Ureter (tissue), 1 donor: ENCODE measurements at places on chromosomes 7 and 10.

DNA sequence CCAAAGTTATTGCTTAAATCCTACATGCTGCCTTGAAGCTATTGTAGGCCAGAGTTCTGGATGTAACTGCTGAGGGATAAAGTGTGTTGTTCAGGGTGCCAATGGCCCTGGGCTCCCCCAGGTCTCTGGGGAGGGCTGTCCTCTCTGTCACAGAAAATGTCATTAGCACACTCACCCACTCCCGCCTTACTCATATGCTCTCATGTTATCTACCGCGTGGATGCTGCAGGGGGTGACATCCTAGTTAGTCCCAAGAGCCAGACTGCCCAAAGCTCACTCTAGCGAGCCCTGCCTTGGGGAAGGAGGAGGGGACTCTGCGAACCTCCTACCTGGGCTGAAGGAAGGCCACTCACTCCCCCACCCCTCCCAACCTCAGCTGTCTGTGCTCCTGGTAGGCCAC lies 122.5 kb downstream of the FRMD4A start:
- DNase-seq: no peak

DNA sequence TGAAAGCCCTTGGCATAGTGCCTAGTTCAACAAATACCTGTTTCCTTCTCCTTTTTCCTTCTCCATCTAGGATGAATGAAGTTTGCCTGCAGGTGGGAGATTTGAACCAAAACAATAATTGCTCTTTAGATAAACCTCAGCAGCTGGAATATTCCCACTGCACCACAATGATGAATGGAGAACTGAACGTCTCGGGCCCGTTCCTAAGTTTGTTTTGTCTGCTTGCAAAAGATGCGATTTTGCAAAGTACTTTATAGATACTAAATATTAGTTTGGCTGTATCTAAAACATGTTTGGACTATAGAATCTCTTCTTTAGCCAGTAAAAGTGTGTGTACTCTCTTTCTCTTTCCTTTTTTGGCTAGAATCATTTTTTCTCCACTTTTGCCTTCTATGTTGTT lies 75.8 kb upstream of the BMPER start:
- no peak for DNase-seq

- no peak for DNase-seq
Measured at GRCh38 chr10:79601939-79602338, 8.8 kb upstream of the SFTPA1 start.

DNA sequence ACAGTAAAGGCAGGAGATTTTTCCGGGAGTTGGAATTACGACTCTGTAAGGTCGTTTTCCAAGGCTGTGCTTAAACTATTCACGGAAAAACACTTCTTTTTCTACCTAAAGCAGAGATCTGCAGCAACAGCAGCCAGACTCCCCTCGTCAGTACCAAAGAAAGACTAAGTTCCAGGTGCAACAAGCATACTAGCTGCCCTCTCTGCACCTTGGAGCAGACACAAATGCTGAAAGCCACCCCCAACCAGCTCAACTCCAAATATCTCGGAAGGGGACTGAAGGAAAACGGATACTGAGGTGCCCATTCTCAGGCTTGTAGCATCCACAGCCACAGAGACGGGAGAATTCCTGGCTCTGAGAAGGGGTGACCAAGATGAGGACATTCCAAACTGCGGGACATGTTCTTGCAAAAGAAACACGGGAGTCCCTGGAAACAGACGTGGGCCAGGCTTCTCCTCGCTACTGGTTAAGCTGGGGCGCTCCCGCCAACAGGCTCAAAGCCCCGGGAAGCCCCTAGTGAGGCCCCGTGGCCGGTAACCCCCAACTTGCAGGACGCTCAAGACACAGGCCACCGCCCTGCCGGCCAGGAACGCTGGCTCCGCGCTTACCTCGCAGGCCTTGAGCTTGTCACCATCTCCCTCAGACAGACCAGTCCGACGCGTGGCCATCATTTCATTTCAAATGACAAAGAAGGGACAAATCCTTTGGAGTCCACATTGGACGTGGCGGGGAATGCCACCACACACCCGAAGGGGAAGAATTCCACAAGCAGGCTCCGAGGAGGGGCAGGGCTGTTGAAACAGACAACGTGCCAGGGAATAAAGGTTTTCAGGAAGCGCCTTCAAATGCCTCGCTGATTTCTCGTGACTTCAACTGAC lies 2.2 kb downstream of the ARHGAP21 start:
- no peak for DNase-seq

DNA sequence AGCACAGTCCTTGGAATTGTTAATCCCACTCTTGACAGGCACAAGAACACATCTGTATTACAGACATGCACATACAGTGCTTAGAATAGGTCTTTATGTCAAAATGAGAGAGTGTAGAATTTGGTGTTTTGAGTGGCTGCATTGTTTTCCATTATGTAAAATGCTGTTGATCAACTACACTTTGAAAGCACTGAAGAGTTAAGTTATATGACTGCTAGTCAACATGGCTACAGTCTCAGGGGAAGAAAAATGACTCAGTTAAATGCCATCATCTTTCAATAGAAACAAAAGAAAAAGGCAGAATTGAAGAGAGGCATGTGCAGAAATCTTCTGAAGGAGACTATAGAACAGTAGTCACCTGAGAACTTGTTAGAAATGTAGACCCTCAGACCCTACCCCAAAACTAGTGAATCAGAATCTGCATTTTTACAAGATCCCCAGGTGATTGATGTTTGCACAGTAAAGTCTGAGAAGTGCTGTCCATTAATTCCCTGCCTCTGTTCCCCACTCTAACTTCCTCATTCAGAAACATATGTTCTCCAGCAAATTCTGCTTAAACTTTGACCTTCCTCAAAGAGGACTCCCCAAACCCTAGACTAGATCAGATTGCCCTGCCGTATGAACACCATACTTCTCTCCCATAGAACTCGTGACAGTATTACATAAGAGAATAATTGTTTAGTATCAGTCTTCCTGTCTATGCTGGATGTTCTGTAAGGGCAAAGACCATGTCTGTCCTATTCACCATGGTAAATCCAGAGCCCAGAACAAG lies 16.0 kb downstream of the SND1 start:
- DNase-seq: no peak

- no peak for DNase-seq
Measured at GRCh38 chr7:66583490-66584110, 45.1 kb upstream of the KCTD7 start.

- no peak for DNase-seq
Measured at GRCh38 chr10:123019941-123020703, 11.3 kb downstream of the ACADSB start.

DNA sequence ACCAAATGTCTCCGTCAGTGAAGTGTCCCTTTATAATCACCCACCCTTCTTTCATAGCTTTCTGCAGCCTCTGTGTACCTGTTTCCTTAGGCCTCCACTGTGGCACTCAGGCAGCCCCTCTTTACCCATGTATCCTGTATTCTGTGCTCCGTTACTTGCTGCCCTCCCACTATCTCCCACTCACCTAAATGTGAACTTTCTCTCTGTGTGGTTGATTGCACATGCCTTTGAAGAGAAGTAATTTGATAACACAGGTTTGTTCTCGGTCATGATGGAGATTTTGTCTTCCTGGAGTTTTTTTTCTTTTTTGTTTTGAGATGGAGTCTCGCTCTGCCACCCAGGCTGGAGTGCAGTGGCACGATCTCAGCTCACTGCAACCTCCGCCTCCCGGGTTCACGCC lies 61.5 kb downstream of the REEP3 start:
- DNase-seq: no peak

GRCh38 chr7:102175423-102176170 lies 111.1 kb upstream of the SH2B2 start:
- DNase-seq: no peak

GRCh38 chr7:108592646-108593201 lies 23.1 kb downstream of the DNAJB9 start:
- DNase-seq: no peak

- no peak for DNase-seq
Measured at GRCh38 chr10:75379212-75379724, 22.3 kb downstream of the ZNF503 start.

- DNase-seq: no peak
Measured at GRCh38 chr10:25483999-25484398, 309.2 kb downstream of the GPR158 start.

DNA sequence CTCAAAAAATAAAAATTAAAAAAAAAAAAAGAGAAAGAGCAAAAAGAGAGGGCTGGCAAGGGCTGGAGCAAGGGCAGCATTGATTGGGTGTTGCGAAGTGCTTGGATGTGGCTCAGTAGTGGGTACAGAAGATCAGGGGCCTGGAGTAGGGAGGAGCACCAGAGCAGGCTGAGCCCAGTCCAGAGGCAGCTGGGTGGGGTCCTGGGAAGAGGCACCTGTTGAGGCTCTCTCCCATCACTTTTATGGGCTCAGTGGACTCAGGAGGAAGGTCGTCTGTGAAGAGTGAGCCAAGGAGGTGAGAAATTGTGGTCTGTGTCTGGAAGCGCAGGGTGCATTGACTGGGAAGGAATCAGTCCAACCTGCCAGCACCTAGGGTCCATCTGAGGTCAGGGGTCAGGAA lies 11.8 kb upstream of the ZMIZ2 start:
- no peak for DNase-seq

DNA sequence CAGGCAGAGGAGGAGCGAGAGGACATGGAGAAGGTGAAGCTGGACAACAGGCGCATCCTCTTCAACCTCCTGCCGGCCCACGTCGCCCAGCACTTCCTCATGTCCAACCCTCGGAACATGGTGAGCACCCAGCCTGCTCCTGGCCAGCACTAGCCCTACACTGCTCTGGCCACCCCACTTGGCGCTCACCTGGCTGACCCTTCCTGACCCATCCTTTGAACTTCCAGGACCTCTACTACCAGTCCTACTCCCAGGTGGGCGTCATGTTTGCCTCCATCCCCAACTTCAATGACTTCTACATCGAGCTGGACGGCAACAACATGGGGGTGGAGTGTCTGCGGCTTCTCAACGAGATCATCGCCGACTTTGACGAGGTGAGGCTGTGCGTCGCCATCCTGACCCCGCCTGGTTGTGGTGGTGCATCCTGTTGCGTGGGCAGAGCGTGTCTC lies 129.2 kb downstream of the ADCY1 start:
- DNase-seq: peak; percentile 31

DNA sequence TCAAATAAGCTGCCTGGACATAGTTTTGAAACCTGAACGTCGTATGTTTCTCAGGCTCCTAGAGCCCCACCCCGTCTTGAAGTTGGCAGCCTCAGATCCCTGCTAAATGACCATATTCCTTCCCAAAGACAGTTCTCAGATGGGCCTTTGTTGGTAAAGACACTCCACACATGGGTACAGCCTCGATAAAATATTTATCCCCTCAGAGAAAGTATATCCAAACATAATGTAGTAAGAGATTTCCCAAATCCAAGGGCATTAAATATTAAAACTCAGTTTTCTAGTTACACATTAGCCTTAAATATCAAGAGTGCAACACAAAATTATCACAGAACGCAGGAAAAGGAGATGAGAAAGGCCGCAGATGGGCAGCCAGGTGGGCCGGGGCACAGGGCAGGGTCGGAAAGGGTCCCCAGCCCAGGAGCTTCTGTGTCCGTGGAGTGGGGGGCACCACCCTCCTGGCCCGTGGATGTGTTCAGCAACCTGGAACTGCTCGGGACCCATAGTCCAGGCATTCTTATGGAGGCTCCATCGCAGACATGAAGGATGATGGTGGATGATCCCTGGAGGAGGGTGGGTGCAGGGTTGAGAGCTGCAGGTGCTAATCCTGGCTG lies 1.5 kb upstream of the CFAP46 start:
- no peak for DNase-seq

DNA sequence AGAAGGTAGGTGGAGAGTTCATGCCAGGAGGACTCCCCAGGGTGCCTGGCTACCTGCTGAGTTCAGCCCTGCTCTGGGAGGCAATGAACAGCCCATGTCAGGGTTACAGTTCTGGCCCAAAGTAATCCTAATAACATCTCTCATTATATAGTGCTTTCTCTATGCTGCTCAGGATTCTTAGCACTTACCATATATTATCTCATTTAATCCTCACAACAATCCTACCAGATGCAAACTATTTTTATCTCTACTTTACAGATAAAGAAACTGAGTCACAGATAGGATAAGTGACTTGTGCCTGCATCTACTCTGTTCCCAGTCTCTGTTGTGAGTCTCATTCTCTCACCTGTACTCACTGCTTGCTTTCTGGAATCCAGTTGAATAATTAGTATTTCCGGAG lies 105.1 kb upstream of the NFE2L3 start:
- no peak for DNase-seq

- no peak for DNase-seq
Measured at GRCh38 chr7:96236198-96237039, 85.5 kb downstream of the SLC25A13 start.

GRCh38 chr7:19051767-19052375 lies 65.6 kb downstream of the TWIST1 start:
- no peak for DNase-seq
